ENCODE measurements at places on chromosomes 4 and X. TPM values are rescaled to one million over a fixed set of nuclear protein-coding genes. Genes with fewer than 3 reads are reported as not detected.

DNA sequence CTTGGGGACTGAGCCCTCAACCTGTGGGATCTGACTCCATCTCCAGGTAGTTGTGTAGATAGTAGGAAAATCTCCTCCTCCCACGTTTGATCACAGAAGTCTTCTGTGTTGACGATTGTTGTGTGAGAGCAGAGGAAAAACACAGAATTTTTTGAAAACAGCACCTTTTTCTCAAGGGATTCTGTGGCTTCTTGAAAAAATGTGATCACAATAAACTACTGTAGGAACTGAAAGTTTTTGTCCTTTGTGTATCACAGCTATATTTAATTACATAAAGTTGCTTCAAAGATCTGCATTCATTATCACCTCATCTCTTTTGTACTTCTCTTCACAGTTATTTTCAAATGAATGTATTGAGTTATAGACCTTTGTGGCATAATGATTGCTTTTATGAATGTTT lies 85.1 kb downstream of the AFF1 start:
- no peak for DNase-seq

Gene NAP1L5
- total RNA-seq: 5.2 TPM

DNA sequence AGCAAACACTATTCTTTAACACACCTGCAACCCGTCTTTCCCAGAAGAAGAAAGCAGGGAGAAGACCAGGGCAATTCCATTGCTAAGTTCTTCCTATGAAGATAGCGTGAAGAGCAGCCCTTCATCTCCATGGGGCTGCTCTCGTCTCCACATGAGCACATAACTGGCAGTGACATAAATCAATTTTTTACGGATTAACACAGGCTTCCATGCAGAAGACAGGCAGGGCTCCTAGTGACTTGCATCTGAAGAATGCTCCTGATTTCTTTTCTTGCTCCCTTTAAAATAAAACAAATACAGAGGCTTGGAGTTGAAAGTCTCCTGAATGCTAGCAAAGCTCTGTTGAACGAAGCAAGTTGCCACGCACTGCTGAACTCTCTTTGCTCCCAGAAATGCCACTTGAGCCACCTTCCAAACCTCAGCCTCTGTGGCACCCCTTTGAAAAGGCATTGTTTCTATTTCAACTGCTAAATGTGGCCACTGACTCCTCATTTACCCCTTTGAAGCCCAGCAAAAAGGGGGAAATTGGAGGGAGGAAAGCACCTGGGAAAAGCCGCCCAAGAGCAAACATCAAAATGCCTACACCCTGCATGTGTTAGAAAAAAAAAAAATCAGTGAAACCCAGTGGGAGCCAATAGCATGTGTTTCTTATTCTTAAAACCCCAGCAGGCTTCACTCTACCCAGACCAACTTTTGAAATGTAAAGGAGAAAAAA lies 383.7 kb downstream of the IDS start:
- DNase-seq: no peak

GRCh38 chrX:48541140-48541814 lies 1.8 kb downstream of the TBC1D25 start:
- DNase-seq: no peak

DNA sequence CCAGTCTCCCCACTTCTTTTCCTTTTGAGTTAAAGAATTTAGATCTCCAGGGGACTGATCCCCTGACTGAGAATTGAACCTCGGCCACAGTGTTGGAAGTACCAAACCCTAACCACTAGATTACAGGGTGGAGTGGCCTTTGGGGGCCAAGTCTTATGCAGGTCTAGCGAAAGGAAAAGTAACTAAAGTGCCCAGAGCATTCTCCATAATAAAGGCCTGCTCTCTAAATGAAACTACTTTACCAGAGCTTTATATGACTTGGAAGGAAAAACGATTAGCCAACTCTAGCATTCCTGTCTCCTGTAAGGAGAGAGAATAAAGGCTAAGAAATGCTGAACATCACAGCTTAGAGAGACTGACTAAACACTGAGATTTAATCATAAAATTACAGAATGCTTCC lies 788.0 kb downstream of the C4orf33 start:
- no peak for DNase-seq

DNA sequence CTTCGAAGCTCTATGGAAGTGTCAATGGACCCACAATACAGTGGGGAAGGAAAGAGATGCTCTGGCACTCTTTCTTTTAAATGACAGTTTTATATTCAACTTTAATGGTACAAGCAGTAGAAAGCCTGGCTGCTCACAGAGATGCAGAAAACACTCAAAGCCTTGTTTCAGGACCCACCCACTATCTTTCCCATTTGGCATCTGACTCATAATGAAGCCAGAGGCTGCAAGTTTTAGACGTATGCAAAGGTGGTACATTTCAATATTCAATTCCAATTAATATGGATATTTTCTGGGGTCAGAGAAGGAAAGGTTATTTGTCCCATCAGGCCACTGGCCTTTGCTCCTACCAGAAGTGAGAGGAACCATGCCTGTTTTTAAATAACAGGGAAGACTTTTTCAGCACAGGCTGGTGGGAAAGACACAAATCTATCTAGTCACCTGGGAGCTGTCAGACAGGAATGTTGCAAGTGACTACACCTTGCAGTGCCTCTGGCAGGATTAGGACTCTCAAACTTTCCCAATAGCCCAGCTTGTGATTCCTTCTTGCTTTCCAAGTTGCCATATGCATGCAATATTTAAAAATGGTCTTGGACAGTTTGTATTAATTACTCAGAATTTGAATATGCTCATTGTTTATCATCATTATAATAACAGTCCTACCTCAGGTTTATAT lies 70.0 kb upstream of the RAB40AL start:
- DNase-seq: no peak

Gene TMEM156
- not detected for total RNA-seq

Gene RHOXF2
- total RNA-seq: not detected

Gene SCML2
- total RNA-seq: 2.5 TPM

- no peak for DNase-seq
These were observed 55.5 kb downstream of the VCX3B start for GRCh38 chrX:8520178-8520577.

GRCh38 chrX:131841496-131842437 lies 181.3 kb upstream of the STK26 start:
- DNase-seq: no peak

Gene KLB
- 0.43 TPM for total RNA-seq

- DNase-seq: no peak
These were observed 4.3 kb upstream of the AADAT start for GRCh38 chr4:170093973-170094535.

DNA sequence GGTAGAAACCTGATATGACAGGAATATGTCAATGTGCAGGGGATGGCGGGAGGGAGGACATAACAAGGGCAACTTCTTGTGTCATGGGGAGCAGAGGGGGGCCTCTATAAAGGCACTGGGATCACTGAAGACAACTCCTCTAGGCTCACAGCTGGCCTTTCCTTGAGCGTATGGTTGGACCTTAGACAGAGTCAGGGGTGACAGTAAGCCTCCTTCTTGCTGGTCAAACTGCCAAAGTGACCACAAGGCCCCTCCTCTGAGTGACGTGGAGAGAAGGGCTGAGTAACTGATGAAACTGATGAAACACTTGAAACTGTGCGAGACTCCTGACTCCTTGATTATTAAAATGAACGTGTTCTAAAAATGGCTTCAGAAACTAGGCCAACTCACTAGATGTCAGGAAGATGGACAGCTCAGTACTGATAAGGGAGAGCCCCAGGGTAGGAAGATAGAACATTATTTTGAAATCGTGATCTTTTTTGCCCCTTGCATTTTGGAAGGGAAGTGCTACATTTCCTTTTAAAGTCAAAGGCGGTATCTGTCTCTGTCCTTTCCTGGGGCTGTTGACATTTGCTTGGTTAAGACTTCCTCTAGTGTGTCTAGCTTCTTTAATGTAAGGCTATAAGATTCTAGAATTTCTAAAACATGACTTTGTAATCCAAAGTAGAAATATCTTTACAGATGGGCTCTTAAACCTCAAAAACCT lies 1.6 kb downstream of the RAB33A start:
- DNase-seq: no peak

DNA sequence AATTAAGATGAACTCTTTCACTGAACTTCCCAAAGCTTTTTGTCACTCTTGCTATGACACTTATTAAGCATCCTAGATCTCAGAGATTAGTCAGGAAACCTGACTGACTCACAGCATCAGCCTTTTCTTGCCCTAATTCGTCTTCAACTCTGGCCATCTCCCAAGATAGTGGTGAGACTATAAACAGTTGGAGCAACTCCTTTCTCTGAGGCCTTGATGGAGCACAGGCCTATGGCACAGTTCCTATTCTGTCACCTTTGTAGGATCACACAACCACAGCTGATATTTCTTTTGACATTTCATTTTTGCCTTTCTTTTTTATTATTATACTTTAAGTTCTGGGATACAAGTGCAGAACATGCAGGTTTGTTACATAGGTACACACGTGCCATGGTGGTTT lies 217.6 kb downstream of the PRR32 start:
- no peak for DNase-seq

DNA sequence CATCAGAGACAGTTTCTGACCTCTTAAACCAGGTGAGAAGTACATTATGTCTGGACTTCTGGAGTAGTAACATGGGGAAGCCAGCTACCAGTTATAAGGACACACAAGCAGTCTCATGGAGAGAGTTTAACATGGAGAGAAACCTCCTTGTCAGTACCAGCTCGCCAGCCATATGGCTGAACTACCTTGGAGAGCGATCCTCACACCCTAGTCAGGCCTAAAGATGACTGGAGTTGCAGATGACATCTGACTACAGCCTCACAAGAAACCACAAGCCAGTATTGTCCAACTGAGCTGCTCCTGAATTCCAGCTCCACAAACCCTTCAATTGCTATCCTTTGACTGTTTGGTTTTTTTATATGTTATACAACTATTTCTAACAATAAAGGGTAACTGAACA lies 49.8 kb downstream of the PDHA2 start:
- DNase-seq: no peak

DNA sequence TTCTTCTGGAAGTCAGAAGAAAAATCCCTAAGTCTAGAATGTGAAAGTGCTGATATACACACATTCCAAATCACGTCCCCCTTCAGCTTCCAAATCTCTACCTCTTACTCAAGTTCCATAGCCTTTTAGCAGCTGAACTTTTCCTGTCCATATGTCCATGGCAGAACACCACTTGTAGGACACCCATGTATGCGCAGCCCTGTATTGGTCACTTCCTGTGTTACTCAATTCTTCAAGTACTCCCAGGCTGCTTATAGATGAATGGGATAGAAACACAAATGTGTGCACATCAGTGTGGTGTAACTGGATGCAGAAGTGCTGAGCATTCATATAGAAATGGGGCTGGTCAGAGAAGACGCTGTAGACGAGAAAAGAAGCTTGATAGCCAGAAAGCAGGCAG lies 18.8 kb downstream of the SRPX2 start:
- no peak for DNase-seq

Measured in type B pancreatic cell (in vitro differentiated cells).